ENCODE measurements at places on chromosomes 12 and 14. TPM values are rescaled to one million over a fixed set of nuclear protein-coding genes. Genes with fewer than 3 reads are reported as not detected.

GRCh38 chr12:11731042-11731357 lies 81.5 kb downstream of the ETV6 start:
- DNase-seq = no peak

GRCh38 chr14:76780875-76781647 lies 19.8 kb downstream of the VASH1 start:
- no peak for DNase-seq

GRCh38 chr12:79451978-79452377 lies 238.8 kb downstream of the PAWR start:
- DNase-seq = peak; percentile 87

DNA sequence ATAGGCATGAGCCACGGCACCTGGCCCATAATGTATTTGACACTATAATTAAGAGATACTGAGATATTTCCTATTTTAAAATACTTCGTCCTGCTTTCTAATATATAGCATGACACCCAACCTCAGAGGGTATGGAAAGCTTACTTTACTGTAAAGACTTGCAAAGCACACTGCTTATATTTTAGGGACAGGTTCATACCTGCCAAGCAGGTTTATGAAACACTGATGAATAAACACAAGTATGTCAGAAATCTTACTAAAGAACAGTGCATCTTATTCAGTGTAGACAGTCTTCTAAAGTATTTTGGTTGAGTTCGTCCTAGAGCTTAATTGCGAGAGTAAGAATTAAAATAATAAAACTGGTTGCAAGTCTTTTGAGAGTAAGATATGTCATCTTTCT lies 65.4 kb downstream of the PPFIBP1 start:
- peak; percentile 92 for DNase-seq

Gene KRT80
- total RNA-seq = 14.7 TPM

Gene NID2
- 0.38 TPM for total RNA-seq

Gene MYO1A
- total RNA-seq = under 0.01 TPM

Gene GSG1
- total RNA-seq = not detected

Gene SLC6A13
- 0.79 TPM for total RNA-seq

Data from bronchial epithelial cell (primary cell).